Heart left ventricle (tissue), 16 donors: ENCODE measurements at places on chromosomes 4 and X. TPM values are rescaled to one million over a fixed set of nuclear protein-coding genes. Genes with fewer than 3 reads are reported as not detected.

Gene CCDC120
- total RNA-seq: 3.3 TPM

DNA sequence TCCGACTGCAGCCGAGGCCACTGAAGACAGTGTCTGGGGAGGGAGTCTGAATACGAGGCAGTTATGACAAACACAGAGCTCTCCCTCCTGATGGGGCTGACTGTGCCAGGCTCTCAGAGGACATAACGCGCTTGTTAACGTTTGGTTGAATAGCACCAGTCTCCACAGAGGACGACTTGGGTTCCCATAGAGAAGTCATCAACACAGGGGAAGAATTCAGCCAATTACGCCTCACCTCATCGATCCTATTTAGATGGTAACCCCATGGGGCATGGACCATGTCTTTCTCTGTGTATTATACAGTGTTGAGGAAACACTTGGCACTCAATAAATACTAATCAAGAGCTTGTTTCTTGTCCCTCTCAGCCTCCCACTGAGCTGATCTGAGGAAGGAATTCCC, 642.6 kb upstream of the LCORL start:
- no peak for DNase-seq

GRCh38 chrX:110750526-110751189, 45.0 kb downstream of the CHRDL1 start:
- DNase-seq: no peak

GRCh38 chr4:71665358-71665757, 118.5 kb downstream of the GC start:
- DNase-seq: no peak

Gene SHROOM2
- total RNA-seq: 0.85 TPM

Gene CABS1
- total RNA-seq: not detected

DNA sequence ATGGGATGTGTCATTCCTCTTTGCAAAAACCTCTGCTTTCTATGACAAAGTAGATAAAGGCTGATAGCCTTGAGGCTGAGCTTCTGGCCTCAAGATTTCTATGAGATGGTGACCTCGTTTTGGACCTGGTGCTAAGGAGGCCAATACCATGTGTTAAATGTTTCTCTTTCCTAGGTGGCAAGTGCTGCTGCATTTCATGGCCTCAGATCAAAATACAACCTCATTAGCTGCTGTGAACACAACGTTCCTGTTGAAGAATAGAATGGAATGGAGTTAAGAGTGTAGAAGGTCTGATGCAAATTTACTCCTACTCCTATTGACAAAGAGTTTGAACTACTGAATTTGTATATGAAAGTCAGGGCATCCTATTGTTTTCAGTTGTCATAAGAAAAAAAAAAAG, 112.0 kb downstream of the C4orf51 start:
- DNase-seq: no peak

Gene MID1IP1
- 146 TPM for total RNA-seq

DNA sequence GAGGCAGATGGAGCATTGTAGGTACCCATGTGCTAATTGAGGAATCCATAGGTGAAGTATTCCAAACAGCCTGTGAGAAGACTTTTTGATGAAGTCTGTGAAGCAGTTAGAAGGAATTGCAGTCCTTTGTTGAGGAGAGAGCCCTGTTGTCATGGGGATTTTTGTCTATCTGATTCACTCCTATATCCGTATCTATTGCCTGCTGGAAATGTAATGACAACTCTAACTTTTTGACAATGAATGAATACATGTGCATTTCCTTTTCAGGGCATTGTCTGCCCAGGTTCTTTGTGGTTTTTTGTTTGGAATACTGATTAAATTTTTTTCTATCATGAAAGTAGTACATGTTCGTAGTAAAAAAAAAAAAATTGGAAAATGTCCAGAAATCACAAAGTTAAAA, 31.1 kb downstream of the STK32B start:
- no peak for DNase-seq

Gene EFNB1
- 15.9 TPM for total RNA-seq

DNA sequence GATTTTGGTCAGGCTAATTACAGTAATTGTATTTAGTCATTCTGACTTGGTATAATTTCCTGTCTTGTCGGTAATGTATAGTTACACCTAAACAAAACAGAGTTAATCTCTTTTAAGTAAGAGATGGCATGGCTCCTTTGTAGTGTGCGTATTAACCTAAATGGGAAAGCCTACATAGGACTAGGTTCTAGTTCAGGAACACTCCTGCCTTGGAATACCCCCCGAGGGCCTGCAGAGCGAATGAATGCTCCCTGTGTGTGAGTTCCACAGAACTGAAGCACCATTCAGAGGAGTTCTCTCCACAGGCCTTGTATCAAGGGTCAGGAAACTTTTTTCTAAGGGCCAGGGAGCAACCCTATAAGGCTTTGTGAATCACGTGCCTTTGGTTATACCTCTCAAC, 44.9 kb upstream of the STIM2 start:
- no peak for DNase-seq

DNA sequence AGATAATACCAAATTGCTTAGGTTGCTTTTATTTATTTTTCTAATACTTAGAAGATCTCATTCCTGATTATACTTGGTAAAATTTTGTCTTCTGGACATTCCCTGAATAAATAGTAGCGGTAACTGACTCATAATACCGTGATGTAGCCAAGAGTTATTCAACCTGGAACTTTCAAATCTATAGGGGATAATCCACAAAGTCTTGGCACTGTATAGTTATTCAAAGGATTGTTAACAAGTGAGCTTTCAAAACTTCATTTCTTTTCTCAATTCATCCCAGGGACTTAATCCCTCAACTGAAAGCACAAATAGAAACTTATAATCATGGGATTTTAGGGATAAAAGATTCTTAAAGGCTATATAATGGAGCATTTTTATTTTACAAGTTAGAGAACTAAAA, 1383.3 kb downstream of the FAM133A start:
- DNase-seq: no peak

GRCh38 chr4:67556436-67556835, 2.1 kb upstream of the STAP1 start:
- DNase-seq: no peak

Gene MAGED4B
- total RNA-seq: 3.5 TPM

GRCh38 chrX:139738581-139738980, 30.6 kb upstream of the MCF2 start:
- DNase-seq: no peak

GRCh38 chr4:74738464-74739143, 55.7 kb downstream of the BTC start:
- no peak for DNase-seq

DNA sequence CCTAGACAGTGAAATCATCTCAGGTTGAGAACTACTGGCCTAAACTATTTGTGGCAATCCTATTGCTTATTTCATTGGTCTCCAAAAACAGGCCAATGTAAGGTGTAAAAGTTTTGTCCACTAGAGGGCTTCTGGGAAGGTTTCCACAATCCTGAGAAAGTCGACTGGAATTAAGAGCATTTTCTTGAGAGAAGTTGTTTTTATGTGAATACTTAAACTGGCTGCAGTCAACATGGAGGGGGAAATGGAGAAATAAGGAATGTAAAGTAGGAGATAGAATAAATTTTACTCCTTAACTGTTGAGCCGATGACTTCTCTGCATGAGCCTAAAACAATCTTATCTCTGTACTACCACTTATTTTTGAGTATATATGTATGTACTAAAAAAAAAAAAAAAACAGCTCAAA, 11.0 kb upstream of the EIF4E start:
- DNase-seq: no peak

DNA sequence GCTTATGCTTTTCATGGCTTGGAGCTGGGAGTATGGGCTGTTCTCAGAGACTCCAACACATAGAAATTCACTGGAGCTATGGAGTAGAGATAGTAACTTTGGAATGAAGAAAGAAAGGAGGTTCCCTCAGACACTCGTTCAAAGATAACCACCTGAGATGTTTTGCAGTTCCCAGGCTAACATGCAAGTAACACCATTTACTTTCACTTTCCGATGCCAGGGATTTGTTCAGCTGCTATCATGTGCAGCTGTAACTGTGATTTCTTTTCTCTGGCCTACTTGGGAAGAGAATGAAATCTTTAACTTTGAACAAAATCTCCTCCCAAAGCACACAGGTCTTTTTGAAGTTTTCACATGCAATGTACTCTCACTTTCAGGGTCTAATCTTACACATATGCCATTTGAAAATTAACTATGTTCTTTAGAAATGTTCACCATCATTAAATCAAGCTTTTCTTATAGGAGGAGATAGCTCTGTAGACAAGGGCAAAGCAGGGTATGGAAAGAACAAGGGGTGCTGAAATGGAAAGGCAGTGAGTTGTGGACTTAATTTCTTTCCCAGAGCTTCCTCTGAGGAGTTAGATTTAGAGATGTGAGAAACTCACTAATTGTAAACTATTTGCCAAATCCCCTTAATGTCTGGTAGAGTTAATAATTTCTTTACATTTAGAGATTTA, 514.3 kb downstream of the PDHA2 start:
- no peak for DNase-seq

- no peak for DNase-seq
These were observed 146.2 kb upstream of the PDE5A start for GRCh38 chr4:119774840-119775239.

DNA sequence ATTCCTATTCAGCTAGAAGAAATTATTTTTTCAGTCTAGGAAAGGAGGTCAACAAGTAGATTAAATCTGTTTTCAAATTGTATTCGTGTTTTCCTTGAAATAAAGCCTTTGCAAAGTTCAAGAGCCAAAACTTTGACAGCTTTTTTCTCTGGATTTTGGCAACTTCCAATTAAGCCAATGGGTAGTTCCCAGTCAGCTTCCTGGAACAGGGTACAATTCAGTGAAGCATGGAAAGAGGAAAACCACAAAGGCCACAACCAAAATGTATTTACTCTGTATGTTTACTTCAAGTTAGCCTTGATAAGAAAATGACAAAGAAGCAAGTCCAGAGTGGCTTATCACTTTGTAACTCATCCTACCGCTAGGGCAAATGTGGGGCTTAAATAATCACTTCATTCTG, 188.6 kb downstream of the COMMD8 start:
- DNase-seq: no peak

DNA sequence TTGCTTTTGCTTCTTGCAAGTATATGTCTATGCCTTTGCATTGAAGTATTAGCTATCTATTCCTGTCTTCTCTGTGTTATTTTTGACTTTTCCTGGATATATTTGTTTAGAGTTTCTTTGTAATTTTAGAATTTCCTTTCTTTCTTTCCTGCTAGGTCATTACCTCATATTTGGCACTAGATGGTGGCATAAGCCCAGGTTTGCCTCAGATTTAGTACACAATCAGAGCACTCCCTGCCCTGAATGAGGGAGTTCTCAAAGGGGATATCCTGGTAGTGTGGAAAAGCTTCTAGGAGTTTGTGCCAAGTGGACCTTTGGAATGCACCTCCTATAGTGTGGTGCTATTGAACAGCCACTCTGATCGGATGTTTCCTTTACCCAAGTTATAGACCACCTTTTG, 181.6 kb downstream of the UGT8 start:
- DNase-seq: no peak

Gene FGB
- total RNA-seq: not detected

DNA sequence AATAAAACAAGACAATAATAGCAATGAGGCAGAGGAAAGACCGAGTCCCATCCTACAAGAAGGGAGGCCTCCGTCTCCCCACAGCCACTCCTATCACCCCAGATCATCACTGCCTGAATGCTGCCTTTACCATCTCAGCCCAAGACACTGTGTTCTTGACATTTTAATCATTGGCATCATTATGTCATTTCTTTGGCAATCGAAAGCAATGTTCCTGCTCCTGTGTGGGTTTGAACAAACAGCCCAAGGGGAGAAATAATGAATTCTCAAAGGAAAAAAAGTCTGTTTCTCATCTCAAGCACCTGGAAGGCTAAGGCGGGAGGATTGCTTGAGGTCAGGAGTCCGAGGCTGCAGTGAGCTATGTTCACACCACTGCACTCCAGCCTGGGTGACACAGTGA, 73.0 kb upstream of the ACSL1 start:
- DNase-seq: no peak

Gene KLHL5
- total RNA-seq: 15.8 TPM

GRCh38 chr4:82623121-82623683, 61.4 kb upstream of the TMEM150C start:
- no peak for DNase-seq

- peak; percentile 77 for DNase-seq
These were observed at the start of gene NFKB1 for GRCh38 chr4:102500696-102501446. Gene NFKB1 (plus strand): TSS chr4:102501359. CDS start chr4:102525519, 24,160 bp downstream.

Gene GABRB1
- total RNA-seq: 8.5 TPM

Gene PNMA3
- 2.5 TPM for total RNA-seq

DNA sequence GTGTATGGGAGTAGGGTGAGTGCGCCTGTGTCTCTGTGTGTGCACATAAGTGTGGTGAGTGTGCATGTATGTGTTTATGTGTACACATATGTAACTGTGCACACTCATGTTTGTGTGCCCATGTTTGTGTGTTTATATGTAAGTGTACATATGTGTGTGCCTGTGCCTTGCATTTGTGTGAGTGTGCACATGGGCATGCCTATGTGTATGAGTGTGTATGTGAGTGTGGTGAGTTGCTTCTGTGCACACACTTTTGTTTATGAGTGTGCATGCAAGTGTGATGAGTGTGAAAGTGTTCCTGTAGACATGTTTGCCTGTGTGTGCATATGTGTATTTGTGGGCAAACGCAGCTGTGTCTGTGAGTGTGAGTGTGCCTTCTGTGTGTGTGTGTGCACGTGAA, 7.2 kb downstream of the IL9R start:
- no peak for DNase-seq

- DNase-seq: no peak
These were observed 121.9 kb downstream of the KCTD8 start for GRCh38 chr4:44326741-44327140.

GRCh38 chr4:73613130-73613529, 7.1 kb downstream of the RASSF6 start:
- no peak for DNase-seq

- DNase-seq: no peak
These were observed 297.4 kb upstream of the TACR3 start for GRCh38 chr4:104017213-104017612.

DNA sequence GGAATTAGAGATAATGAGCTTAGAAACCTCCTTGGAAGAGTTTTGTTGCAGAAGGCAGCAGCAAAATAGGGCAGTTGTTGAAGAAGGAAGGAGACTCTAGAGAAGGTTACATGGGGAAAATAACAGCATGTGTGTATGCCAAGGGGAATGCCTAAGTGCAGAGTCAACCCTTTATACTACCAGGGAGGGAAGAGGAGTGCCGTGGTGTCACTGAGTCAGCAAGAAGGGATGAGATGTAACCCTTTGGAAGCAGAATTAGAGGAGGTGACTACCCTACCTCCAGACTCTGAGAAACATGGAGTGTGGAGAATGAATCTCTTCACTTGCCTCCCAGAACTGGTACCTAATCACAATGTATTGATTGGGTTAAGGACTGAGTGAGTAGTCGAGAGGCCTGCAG, 6.7 kb upstream of the GABRE start:
- DNase-seq: no peak

GRCh38 chr4:168917138-168917779, 92.8 kb downstream of the CBR4 start:
- no peak for DNase-seq

- no peak for DNase-seq
These were observed 14.0 kb upstream of the XPNPEP2 start for GRCh38 chrX:129724754-129725153.

- no peak for DNase-seq
These were observed 24.5 kb downstream of the GIMD1 start for GRCh38 chr4:106343865-106344646.
